ENCODE measurements at places on chromosomes 3 and 15.

GRCh38 chr3:169315996-169316395 is 347.5 kb downstream of the MECOM start:
- no peak for DNase-seq

GRCh38 chr3:130607553-130608154 is 90.7 kb downstream of the COL6A6 start:
- DNase-seq: no peak

GRCh38 chr3:72744330-72744729 is 103.9 kb downstream of the SHQ1 start:
- no peak for DNase-seq

DNA sequence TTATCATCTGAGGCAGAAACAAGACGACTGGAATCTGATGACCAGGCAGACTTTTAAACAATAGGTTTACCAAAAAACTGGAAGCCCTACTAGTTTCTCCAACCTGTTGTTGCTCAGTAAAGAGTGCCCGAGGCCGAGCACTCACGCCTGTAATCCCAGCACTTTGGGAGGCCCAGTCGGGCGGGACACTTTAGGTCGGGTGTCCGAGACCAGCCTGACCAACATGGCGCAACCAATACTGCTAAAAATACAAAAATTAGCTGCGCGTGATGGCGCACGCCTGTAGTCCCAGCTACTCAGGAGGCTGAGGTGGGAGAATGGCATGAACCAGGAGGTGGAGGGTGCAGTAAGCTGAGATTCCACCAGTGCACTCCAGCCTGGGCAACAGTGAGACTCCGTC is 1.1 kb upstream of the WDR5B start:
- no peak for DNase-seq

- no peak for DNase-seq
Measured at GRCh38 chr3:193939527-193939926, 196.4 kb upstream of the HES1 start.

DNA sequence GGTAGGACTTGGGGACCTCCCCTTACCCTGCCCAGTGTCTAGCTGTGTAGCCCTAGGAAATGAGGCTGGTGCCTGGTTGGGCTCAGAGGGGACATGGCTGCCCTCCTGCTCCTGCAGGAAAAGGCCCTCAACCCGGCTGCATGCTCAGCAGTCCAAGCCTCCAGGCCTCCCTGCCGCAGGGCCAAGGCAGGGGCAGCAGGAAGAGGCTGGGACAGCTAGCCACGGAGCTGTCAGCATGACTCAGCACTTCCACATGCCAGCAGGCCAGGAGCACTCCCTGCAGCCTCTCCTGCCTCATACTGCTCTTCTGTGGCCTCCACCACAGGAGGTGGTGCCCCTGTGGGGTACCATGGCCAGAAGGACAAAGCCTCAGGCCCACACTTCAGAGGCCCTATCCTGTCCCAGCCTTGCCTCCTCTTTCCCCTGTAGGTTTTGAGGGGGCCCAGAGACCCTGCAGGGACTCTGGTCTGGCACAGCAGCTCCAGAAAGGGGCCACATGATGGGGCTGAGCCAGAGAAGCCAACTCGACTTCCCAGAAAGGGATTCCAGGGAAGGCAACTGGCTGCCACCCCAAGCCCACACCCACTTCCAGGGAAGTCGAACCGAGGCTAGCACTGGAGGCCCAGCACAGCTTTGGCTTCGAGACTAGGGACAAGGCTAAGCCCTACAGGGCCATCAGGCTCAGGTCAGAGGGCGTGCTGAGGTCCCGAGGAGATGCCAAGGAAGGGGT is 19.5 kb downstream of the TKT start:
- no peak for DNase-seq
